ENCODE measurements at places on chromosomes 5 and 9.

DNA sequence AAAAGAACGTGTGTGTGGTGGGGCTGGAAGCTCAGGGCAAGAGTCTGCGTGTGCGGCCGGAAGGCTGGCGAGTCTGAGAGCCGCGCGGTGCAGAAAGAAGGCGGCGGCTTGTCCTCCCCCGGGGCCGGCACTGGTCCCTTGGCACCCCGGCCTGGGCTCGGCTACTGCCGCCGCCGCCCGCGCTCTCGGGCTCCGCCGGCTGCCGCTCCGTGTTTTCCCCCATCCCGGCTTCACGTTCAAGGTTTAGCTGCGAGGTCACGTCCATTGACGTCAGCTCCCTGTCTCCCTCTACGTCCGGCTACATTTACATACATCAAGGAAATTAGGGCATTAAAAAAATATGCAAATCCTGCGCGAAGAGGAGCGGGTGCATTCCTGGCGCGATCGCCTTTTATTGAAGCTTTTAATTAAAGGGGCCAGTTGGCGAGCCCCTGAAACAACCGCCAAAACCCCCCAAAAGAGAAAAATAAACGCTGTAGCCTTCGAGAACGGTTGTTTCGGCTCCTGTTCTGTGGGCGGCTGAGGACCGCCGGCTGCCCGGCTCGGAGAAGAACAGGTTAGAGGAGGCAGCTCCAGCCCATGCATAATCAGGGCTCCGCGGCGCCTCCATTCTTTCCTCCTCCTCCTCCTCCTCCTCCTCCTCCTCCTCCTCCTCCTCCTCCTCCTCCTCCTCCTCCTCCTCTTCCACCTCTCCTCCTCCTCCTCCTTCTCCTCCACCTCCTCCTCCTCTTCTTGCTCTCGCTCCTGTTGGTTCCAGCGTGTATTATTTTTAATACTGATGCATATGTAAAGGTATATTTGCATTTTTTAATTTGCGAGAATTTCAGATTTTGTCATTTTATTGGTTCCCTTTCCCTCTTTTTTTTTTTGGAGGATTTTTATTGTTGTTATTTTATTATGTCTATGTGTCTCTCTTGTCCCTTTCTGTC is 207.0 kb downstream of the MEF2C start:
- DNase-seq = no peak

DNA sequence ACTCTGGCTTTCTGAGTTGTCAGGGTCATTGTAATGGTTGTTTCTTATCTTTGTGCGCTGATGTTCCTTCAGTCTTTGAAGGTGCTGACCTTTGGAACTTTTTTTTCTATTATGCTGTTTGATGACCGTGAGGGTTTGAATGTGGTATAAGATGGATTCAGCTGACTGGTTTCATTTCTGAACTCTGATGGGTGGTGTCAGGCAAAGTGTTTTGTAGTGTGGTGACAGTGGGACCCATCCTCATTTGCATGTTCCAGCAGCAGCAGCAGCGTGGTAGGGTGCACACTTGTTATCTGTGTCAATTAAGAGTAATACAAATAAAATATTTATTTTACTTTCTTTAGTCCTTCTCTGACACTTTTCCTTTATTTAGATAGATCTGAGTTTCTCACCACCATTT is 227.7 kb upstream of the PRR16 start:
- DNase-seq = no peak

- DNase-seq = no peak
Observed at GRCh38 chr5:61416010-61416409, 84.0 kb downstream of the ZSWIM6 start.

- DNase-seq = no peak
Observed at GRCh38 chr9:131296906-131297500, 7.5 kb downstream of the PLPP7 start.

- DNase-seq = no peak
Observed at GRCh38 chr9:133787754-133788025, 49.5 kb upstream of the SARDH start.

GRCh38 chr5:16437977-16438376 is 27.6 kb downstream of the ZNF622 start:
- DNase-seq = no peak

DNA sequence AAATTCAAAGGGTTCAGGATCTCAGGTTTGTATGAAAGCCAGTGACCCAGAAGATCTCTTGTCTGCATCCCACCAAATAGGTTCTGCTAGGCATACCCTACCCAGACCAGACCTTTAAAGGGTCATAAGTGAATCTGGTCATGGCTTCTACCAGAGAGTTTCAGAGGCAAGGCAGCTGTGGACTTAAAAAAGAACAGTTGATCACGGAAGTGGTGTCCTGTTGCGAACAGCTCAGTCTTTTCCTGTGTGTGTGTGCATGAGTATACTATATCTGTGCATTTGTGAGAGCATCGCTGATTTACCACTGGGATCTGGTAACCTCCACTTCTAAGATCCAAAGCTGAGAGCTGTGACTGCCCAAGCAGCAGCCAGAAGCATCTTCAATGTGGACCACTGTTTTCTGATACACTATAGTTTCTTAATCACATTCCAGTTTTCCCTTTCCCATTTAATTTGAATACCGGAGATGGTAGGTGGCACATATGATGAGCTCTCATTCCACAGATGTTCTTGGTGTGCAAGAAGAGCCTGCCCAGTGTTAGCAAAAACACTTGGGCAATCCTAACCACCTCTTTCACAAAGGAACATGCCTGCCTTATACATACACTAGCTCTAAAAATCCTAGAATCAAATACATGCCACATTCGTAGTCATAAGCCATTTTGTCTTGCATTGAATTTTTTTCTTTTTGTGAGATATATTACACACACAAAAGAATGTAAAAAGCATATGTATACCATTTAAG is 36.2 kb upstream of the OR2S2 start:
- no peak for DNase-seq

- DNase-seq = no peak
Observed at GRCh38 chr9:76932265-76932664, 26.4 kb upstream of the PRUNE2 start.

GRCh38 chr5:167837127-167837526 is 454.3 kb upstream of the WWC1 start:
- no peak for DNase-seq

DNA sequence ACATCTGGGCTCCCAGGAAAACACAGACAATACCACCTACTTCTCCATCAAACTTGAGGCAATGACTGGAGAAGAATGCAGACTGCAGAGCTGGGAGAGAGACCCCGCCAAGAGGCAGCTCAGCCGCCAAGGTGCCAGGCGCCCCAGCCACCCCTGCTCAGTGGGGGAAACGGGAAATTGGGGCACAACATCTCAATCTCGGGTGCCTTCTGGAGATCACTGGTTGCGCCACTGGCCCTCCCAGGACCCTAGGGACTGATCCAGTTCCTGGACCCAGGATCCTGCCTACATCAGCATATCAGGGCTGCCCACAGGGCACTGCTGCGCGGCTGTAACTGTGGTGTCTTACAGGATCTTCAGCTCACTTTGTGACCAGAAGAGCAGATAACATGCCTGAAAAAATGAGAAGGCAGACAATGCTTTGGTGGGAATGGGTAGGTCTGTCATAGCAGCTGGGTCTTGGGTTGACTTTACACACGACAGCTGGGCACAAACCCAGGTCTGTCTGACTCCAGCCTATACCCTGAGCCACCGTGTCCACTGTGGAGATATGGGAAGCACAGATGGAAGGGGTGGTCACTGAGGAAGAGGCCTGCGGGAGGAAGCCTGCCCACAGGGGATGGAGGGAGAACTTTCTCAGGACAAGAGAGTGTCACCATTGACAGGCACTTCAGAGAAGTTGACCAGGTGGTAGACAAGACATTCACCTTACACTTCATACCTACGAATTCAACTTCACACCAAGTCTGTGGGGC is 135.2 kb upstream of the RAPGEF1 start:
- DNase-seq = no peak

DNA sequence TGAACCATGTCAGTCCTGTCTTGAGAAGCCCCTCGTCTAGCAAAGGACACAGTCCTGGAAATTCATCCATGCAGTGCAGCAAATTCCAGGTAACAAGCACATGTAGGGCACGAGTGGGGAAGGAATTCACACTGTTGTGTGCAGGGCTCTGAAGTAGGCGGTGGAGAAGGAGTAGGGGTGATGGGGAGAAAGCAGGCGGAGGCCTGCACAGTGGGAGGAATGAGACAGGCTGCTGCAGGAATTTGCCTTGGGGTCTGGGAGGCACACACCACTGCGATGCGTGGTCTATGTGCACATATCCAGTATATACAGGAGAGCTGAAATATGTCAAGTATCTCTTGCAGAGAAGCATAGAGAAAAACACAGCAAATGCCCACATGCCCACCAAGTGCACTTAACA is 249.2 kb upstream of the IRX2 start:
- no peak for DNase-seq

Data from stimulated activated CD8-positive, alpha-beta memory T cell treated with anti-CD3 and anti-CD28 coated beads, Interleukin-7, amount 100 ng/mL, for 1 hour (primary cell).